ENCODE measurements at places on chromosomes 2 and 18.

- DNase-seq: no peak
These were observed 122.6 kb downstream of the WDPCP start for GRCh38 chr2:63465633-63466032.

- DNase-seq: no peak
These were observed 718 bp upstream of the NXPH2 start for GRCh38 chr2:138780908-138781307.

- no peak for DNase-seq
These were observed 63.4 kb downstream of the SMAD7 start for GRCh38 chr18:48887294-48887904.

GRCh38 chr2:198659096-198659870, 798.5 kb downstream of the SATB2 start:
- no peak for DNase-seq

DNA sequence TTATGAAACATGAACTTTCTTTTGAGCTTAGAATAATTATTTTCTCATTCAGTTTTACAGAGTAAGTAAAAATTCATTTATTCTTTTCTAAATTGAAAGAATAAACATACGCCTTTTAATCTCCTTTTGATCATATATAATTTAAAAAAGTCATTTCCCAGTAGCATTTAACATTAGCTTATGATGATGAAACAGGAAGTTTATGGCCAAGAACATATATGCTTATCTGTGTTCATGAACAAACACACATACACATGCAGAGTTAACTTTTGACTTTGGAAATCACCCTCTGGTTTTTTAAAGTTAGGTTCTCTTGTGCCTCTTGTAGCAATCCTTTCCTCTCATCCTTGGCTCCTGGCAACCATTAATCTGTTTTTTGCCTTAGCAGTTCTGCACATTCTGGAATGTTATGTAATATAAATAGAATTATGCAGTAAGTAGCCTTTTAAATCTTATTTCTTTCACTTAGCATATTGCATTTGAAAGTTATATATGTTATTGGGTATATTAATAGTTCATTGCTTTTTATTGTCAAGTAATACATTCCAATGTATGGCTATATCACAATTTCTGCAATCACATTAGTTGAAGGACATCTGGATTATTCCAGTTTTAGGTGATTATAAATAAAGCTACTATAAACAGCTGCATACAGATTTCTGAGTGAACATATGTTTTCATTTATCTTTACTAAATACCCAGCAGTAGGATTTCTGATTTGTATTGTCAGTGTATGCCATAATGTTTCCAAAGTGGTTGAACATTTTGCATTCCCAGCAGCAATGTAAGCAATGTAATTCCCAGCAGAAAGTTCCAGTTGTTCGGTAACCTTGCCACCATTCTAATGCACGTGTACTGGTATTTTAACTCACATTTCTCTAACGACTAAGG, 210.3 kb downstream of the ZRANB3 start:
- DNase-seq: no peak

GRCh38 chr18:371609-371982, 103.7 kb upstream of the THOC1 start:
- DNase-seq: no peak

- DNase-seq: no peak
These were observed 11.1 kb downstream of the EVA1A start for GRCh38 chr2:75549401-75550253.

DNA sequence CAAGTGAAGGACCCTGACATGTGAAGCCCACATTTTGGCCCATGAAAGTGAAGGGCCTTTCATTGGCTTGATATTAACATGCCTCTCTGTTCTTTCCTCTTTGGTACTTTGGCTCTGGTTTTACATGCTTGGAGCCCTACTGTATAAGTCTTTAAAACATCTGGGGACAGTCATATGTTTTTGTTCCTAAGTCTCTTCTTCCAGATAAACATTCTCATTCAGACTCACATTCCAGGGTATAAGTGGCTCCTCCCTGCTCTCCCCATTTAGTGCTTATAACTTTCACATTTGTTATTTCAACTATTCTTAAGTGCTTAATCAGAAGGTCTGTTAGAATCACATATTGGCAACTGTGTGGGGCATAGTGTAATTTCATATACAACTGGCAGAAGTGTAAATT, 1932.2 kb upstream of the CELF4 start:
- DNase-seq: no peak

- no peak for DNase-seq
These were observed 242.2 kb downstream of the TGIF1 start for GRCh38 chr18:3692113-3692621.

DNA sequence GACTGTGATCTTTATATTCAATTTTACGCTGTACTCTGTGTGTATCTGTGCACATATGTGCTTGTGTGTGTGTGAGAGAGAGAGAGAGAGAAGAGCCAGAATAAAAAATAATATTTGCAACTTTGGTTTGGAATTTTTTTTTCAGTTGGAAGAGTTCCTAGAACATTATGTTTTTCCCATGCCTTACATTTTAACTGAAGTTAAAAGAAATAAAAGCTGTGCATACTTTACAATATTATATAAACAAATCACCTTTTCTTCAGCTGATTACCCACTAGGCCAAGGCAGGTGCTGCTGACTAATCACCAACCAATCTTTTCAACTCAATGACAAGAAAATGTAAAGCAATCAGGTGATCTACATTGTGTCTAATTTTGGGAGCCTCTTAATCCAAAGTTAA, 366.3 kb downstream of the NYAP2 start:
- DNase-seq: no peak

- DNase-seq: no peak
These were observed 60.2 kb downstream of the CHRNA1 start for GRCh38 chr2:174704061-174704460.

DNA sequence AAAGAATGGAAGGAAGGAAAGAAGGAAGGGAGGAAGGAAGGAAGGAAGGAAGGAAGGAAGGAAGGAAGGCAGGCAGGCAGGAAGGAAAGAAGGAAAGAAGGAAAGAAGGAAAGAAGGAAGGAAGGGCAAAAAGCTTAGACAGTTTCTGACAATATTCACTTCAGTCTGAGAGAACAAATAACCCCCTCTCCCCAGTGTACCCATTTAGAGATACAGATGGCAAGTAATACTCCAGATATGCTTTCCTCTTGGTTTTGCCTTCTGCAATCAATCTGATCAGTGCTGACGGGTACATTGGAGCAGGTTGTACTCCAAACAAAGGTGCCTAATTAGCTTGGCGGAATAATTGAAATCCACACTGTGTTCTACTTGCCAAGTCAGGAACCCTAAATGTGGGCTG, 534.6 kb upstream of the TMEFF2 start:
- DNase-seq: no peak

DNA sequence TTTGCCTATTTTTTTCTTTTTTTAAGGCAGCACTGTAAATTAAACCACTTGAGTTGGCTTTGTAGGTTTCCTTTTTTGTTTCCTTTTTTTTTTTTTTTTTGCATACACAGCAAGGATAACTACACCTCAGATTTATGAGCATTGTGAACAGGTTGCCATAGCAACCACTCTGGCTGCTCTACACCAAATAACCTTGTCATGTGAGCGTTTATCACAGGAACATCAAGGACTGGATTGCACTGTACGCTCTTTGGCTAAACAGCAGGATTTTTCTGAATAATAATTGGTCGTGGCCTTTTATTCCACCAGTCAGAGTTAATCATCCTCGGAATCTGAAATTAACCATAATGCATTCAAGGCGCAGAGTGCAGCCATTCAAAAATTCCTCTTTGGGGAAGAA, 199.1 kb upstream of the SLC14A2 start:
- no peak for DNase-seq

GRCh38 chr2:166328147-166328546, 47.6 kb downstream of the SCN9A start:
- DNase-seq: no peak

GRCh38 chr2:195795879-195796278, 138.9 kb downstream of the SLC39A10 start:
- no peak for DNase-seq

GRCh38 chr2:225120186-225120585, 77.9 kb upstream of the DOCK10 start:
- no peak for DNase-seq

- no peak for DNase-seq
These were observed 560 bp upstream of the SKA1 start for GRCh38 chr18:50374220-50374752.

GRCh38 chr2:222884805-222885424, 24.1 kb downstream of the ACSL3 start:
- DNase-seq: no peak

Data from activated T-cell treated with anti-CD3 and anti-CD28 coated beads, Interleukin-2, amount 50 U/mL, for 24 hours (primary cell).